ENCODE measurements at places on chromosomes 1 and 21.
A peak's percentile ranks its signal among the peaks of the same experiment; 100 is the strongest.

DNA sequence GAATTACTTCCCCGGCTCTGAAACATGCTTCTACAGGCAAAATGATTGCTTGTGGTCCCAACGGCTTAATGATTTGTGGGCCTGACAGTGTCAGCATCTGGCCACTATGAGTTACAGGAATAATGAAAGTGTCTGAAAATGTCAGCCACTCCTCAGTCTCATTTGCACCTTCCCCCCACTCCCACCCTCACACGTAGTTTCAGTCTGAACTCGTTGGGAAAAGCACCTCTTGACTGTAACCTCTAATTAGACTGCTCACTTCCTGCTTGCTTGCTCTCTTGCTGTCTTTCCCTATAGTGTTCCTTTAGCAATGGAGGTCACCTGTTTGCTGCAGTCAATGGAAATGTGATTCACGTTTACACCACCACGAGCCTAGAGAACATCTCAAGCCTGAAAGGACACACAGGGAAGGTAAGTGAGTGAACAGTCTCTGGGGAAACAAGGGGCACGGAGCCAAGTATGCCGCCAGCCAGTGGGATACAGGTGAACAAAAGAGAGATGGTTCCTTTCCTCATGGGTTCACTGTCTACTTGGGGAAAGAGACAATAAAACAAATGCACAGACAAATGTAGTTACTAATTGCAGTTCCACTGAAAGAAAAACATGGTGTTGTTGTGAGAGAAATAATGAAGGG, 27.1 kb downstream of the CFAP57 start:
- DNase-seq: no peak

GRCh38 chr1:45753248-45754037, 3.0 kb upstream of the IPP start:
- DNase-seq: peak; percentile 20

GRCh38 chr1:7891804-7892203, 38.9 kb upstream of the UTS2 start:
- no peak for DNase-seq

DNA sequence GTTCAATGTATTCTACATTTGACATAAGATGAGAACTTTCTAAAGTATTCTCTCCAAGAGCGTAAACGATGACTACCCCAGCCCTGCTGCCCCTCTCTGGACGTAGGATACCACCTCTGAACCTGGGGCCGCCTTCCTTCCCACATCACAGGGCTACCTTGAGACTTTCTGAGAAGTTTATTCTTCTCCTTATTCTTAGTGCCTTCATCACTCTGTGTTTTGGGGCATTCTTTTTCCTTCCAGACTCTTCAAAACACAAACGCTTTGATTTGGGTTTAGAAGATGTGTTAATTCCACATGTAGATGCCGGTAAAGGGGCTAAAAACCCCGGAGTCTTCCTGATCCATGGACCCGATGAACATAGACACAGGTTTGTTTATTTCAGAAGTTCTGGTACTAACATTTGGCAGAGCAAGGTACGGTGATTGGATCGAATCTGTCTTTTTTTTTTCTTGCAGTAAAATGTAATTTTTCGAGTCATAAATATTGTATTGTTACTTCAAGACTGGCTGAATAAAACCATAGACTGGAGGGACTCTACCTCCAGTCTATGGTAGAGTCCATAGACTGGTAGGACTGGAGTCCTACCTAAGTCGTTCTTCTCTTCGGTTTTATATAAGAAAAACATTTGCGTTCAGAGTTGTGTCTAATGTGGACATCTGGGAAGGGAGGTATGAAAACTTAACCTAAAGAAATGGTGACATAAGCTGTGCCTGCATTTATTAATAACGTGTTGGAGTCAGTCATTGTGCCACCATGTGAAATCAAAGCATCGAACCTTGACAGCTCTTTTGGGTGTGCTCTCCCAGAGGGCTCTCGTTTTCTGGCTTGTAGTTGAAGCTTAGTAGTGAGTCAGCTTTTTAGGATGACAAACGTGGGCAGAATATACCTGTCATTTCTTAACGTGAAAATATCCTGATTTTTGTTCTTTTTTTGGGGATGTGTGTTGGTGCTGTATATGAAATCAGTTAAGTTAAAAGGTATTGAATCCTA, 1.2 kb downstream of the MAN1A2 start:
- peak; percentile 49 for DNase-seq

DNA sequence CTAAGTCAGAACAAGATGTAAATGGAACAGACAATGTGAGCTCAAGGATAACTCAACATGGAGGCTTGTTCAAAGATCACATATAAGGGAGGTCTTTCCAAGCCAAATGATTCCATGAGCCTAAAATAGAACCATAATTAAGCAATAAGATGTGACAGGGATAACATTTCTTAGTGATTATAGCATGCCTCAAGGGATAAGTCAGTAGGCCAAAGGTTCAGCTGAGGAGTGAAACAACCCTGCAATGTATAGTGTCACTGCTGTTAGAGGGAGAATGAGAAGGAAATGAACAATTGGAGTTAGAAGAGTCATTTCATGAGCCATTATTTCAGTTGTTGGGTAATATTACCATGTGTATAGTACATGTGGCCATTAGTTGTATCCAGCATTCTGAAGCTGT, 25.0 kb downstream of the GORAB start:
- DNase-seq: no peak

DNA sequence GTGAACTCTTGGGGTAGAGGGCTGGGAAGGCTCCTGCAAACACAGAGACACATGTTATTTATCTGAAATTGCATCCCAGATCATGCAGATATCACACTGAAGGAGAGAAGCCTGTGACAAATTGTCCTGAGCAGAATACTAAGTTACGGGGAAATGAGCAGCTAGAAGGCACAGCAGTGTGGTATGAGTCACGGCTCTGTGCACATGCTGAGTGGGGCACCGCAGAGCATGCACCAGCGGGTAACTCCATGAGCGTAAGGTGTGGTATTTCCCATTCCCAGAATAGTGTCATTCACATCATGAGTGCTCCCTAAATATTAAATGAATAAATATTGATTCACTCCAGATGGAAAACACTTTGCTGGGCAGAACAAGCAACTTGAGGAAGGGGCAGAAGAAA, 21.3 kb upstream of the FCRL2 start:
- DNase-seq: no peak

GRCh38 chr21:37542512-37542911, 175.9 kb downstream of the DYRK1A start:
- no peak for DNase-seq

DNA sequence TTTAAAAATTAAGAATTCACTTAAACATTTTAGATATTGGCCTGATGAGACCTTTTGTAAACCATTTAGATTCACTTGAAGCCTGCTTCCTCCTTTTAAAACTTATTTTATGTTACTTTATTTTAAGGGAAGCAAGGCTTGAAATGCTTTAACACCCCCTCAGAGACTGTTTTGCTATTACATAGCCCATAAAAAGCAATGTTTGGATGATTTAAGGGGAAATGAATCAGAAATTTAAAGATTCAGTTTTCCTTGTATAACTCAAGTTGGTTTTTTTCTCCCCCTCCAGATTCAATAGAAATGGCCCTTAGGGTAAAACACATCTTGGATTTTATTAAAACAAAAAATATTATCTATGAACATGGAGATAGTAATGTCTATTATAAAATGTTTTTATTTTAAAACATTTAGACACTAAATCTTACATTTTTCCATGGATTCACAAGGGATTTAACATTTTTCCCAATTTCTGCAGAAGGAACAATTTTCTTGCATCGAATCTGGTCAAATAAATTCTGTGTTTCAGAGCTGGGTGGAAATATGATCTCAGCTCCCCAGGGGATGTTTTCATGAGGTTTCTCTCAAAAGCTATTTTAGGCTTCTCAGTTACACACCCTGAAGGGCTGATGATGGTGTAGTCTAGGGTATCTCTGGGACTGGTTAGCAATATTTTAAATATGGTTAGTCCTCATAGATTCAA, 69.3 kb upstream of the WARS2 start:
- no peak for DNase-seq

DNA sequence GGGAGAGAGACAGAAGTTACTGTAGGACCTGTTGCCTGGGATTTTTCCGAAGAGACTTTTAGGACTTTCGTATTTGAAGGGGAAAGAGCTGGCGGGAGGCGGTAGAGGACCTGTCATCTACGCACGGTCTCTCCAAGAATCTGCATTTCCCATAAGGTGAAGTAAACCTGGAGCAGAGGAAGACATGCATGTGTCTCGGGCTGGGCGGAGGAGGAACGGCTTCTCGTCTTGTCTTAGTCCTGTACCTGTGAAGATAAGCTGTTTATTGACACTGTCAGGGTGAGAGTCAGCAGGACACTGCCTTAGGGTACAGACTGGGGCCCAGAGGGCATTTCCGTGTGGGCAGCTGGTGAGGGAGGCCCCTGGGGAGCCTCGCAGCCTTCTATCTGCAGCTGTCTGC, 123.4 kb upstream of the COL6A1 start:
- DNase-seq: no peak

DNA sequence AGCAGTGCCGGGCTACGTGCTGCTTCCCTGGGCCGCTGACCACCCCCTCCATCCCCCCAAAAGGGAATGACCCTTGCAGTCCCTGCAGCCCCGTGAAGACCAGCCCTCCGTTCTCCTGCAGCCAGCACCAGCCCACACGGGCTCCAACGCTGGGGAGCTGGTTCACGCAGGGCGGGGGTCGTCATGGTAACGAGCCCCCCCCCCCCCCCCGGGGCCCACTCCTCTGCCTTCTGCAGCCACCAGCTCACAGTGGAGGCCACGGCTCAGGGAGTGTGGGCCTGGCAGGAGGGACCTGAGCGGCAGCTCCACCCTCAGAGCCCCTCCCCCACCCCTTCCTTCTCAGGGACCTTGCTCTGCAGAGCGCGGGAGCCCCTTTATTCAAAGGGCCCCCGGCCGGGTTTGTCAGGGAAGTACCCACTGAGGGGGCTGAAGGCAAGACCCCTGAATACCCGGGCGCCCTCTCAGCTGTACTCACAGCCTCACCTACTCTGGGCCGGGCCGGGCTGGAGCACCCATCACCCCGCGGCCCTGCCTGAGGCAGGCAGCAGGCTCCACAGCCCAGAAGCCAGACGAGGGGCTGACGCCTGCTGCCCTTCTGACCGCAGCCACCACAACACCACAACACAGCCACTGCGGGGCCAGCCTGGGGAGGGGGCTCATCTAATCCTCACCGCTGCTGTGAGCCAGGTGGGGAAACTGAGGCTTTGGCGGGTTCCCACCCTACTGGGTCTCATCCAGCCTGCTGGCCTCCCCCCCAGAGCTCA, 12.6 kb downstream of the MEGF6 start:
- DNase-seq: no peak

GRCh38 chr1:205356440-205357139, at the start of gene KLHDC8A:
TSS of gene KLHDC8A (minus strand) at chr1:205356922. CDS start at chr1:205343604, 13,318 bp downstream.
- no peak for DNase-seq

GRCh38 chr1:197024460-197024859, 42.6 kb downstream of the F13B start:
- no peak for DNase-seq

DNA sequence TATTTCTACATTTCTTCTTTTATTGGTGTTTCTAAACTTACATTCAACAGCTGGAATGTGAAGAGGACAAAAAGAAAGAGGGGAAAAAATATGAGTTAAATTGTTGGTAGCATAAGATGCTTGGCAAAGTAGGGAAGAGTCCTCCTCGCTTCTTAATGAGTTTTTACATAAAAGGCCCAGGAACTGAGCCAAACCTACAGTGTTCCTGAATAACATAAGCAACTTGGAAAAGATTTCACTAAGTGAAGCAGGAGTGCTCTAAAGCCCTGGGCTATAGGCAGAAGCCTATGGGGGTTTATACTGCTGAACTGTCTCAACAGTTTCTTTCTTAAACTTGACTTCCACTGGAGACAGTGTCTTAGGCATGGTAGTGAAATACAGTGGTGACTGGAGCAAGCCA, 115.0 kb upstream of the USP25 start:
- no peak for DNase-seq

- peak; percentile 71 for DNase-seq
Measured at GRCh38 chr1:64601207-64601606, 131.3 kb downstream of the CACHD1 start.

- no peak for DNase-seq
Measured at GRCh38 chr1:210437781-210438180, 109.1 kb downstream of the HHAT start.

- no peak for DNase-seq
Measured at GRCh38 chr1:184322253-184322652, 64.6 kb upstream of the C1orf21 start.

GRCh38 chr1:108695535-108695934, 3.4 kb downstream of the PRPF38B start:
- peak; percentile 32 for DNase-seq

DNA sequence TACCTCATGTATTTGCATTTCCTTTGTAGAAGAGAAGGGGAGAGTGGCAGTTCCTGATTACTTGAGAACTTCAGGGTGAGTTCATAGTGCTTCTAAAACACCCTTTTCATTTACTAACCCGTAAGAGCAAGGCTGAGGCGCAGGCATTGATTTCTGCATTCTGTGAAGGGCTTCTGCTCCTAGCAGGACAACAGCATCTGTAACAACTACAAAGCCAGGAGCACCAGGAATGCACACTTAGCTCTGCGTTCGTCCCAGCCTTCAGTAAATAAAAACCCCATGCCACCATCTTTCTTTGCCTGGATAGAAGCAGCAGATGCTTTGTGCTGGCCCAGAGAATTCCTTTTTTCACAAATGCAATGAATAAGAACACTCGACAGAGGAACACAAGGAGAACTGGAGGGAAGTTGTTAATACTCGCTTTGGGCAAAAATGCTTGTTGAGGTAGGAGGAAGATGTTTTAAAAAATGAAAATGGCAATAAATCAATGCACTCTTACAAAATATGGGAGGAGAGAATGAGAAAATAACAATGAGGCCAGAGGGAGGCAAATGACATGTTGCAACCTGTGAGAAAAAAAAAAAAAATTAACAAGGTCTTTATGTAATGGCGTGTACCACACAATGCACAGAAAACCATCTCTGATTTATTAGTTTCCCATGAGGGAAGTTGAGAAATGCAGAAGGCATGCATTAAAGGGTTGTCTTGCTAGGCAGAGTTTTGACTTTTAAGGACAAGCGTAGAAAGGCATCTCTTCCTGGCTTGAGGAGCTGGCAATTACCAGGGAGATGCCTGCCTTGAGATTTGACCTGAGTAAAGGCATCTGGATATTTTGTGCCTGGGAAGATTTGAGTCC, 418.8 kb downstream of the DISC1 start:
- no peak for DNase-seq

DNA sequence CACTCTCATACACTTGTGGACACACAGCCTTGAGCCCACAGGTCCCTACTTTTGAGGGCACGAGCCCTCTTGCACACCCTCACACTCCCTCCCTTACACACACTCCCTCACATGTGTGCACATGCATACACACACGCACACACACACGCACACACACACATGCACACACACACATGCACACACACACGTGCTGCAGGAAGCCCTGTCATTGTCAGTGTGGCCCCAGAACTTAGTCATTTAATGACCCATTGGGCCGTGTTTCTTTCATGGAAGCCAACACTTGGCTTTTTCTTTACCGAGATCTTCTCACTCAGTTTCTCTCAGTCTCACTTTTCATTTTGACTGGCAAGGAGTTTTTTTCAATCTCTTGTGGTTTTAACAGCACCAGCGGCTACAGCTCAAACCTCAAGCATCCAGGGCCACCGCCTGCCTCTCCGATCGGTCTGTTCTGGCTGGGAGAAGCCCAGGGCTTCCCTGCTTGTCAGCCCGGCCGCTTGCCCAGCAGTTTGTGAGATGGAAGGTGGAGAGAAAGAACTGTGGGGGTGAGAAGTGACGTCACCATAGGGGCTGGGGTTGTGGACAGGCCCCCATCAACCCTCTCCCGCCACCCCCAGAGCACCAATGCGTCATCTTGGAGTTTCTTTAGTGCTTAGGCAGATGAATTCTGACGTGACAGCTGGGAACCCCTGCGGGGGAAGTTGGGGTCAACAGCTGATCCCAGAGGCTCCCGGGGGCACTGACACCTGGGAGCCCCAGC, 15.8 kb upstream of the TNFRSF8 start:
- DNase-seq: no peak
